ENCODE measurements at places on chromosomes 13 and 19.

- DNase-seq: no peak
These were observed 158.8 kb upstream of the DACH1 start for GRCh38 chr13:72025836-72026235.

DNA sequence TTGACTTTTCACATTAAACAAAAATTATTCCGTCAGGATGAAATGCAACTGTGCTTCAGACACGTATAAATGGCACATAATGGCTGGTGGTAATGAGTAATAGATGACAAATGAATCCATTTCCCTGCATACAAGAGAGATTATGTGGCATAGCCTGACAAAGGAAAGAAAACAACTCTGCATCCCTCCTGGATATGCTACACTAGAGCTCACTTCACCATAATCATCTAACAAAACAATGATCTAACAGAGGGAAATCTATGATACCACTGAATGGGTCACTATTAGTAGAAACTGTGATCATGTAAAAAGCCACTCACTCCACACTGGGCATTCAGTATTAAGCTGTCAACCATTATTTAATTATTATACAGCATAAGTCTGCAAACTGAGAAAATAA, 1498.4 kb downstream of the EFNB2 start:
- DNase-seq: no peak

DNA sequence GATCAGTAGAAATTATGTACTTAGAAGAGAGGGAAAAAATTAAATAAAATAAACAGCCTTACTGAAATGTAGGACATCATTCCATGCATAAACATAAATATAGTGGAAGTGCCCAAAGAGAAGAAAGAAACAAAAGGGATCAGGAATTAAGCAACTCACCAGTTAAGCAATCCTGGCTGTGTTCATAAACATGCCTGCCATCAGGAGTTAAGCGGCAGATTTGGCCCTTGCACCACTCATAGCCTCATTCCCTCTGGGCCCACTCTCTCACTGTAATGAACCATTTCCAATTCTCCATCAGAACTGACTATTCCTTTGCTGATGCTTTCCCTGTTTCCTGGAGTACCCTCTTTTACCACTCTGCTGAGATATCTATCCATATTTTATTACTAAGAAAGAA, 281.4 kb downstream of the LHFPL6 start:
- no peak for DNase-seq

DNA sequence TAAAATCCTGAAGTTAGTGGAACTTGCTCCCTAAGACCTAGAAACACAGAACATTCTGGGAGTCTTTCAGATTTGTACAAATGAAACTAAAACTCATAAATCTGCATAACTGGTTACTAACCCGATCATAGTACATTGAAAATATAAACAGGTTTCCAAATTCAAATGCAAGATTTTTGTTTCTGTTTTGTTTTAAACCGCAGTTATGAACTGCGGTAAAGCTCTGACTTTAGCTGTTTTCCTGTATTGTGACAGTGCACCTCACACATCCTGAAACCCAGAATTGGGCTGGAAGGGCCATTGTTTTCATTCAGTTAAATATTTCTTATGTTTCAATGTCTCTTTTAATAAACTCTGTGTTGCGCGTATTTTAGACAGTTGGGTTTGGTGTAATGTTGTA, 204.7 kb downstream of the SHISA2 start:
- DNase-seq: no peak

GRCh38 chr19:18587561-18587960, 1.0 kb upstream of the REX1BD start:
- no peak for DNase-seq

GRCh38 chr13:59374691-59375090, 789.0 kb downstream of the DIAPH3 start:
- no peak for DNase-seq

- DNase-seq: no peak
These were observed 41.4 kb upstream of the FGF14 start for GRCh38 chr13:102443249-102443648.

GRCh38 chr19:3466635-3467034, 13.7 kb downstream of the SMIM24 start:
- DNase-seq: no peak

- DNase-seq: no peak
These were observed 2210.2 kb upstream of the PCDH20 start for GRCh38 chr13:63625869-63626268.

DNA sequence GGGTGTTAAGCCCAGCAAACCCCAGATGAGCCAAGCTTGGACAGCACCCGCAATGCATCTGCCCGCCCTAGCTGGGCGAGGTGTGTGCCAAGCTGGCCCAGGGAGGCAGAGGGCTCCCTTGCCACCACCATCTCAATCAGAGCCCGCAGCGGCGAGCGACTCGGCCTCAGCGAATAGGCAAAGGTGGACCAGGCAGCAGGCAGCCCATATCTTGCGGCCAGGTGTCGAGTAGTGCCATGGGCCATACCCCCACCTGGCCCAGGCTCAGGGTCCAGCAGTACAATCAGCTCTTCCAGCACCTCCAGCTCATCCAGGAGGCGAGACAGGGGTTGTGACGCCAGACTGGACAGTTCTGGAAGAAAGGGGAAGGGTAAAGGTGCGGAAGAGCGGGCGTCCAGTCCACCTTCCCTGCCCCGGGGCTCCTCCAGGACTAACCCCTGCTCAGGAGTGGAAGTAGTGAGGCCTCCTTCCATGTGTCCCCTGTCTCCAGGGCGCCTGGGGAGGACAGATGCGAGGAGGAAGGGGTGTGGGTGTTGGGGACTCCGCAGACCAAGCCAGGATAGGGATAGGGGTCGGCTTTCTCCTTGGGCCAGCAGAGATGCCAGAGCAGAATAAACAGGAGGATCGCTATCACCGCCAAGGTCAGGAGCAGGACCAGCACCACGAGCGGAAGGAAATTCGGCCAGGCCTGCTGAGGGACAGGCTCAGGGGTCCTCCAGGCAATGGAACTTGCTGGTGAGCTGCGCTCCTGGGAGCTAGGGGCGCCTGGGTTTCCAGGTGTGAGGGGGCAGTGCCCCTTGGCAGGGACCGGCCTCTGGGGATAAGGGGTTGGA, 2.8 kb downstream of the IGFLR1 start:
- DNase-seq: no peak

- no peak for DNase-seq
These were observed 7.2 kb upstream of the CEACAM8 start for GRCh38 chr19:42601811-42602443.

GRCh38 chr13:46855166-46855565, 41.7 kb downstream of the HTR2A start:
- DNase-seq: no peak

DNA sequence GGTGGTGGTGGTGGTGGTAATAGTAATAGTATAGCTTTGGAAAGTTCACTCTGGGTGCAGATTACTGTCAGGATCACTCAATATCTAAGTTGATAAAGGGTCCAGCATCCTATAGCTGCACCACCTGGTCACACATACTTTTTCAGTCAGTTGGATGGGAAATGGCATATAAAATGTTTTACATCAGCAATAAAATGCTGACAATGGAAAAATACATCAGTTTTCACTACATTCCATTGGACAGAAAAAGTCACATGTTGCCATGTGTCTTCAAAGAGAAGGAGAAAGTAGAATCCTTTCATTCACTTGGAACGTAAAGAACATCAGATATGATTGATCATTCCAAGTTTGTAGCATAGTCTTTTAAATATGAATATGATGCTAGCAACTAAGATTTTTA, 481.4 kb downstream of the SLITRK6 start:
- no peak for DNase-seq

GRCh38 chr19:11191273-11191755, 6.0 kb downstream of the KANK2 start:
- no peak for DNase-seq

- no peak for DNase-seq
These were observed 47.0 kb downstream of the SMIM24 start for GRCh38 chr19:3433313-3433712.

DNA sequence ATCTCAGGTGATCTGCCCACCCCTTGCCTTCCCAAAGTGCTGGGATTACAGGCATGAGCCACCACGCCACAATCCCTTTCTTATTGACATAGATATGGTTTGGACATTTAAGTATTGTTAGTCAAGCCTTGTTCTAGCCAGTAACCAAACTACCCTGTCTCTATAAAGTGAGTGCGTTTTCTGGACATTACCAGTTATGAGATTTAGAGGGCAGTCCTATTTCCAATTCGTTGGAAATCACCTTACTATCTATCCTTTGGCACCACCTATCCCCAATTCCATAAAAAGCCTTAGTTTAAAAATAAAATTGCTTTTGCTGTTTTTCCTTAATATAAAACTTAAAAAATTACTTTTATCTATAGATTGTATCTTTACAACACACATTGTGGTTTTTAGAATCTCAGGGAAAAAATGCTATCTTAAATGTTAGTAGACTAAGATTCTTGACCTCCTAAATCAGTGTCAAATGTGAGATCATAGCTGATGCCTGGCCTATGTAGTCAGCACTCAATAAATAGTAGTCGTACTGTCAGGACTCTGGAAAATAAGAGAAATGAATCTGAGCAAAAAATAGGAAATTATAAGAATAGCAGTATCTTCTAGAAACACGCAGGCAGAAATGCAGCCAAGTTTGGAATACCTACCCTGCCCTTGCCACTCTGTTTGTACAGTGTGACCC, 57.0 kb downstream of the NUFIP1 start:
- DNase-seq: no peak

Measured in KG1 (cell line).